Muscle of arm (tissue), 14 donors: ENCODE measurements at places on chromosomes 16 and 17.

- no peak for DNase-seq
Observed at GRCh38 chr17:46962374-46962790, 16.7 kb downstream of the RPRML start.

DNA sequence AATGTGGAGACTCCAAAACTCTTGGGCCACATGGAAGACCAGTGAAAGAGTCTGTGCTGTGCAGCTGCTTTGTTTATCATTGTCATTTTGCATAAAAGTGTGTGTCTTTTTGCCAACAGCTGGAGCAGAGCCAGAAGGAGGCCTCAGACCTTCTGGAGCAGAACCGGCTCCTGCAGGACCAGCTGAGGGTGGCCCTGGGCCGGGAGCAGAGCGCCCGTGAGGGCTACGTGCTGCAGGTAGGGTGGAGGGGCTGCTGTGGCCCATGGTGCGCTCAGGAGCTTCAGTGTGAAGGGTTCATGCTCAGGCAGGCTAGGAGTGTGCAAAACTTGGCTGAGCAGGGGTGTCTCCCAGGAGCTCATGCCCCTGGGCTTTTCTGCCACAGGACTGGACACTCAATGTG is 45.0 kb downstream of the PLD6 start:
- no peak for DNase-seq

DNA sequence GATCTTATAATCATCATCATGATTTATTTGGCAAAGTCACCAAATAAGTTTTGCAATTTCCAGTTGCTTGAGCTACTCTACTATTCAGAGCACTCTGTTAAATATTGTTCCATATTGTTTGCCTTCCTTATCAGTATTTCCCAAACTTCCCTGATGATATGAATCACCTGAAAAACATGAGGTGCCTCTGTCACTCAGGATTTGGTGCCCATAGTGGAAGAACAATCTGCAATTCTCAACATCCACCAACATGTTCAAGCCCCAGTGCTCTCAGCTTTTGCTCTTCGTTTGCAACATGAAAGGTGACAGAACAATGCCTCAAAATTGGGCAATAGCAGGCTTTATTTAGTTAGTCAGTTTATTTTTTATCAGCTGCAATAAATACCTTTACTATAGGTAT is 28.6 kb upstream of the WSB1 start:
- DNase-seq, result no peak

- DNase-seq, result no peak
Observed at GRCh38 chr16:52050418-52050817, 496.5 kb downstream of the TOX3 start.

- no peak for DNase-seq
Observed at GRCh38 chr17:14015271-14015670, 54.0 kb upstream of the COX10 start.

- no peak for DNase-seq
Observed at GRCh38 chr16:67432506-67432890, 1.6 kb downstream of the HSD11B2 start.

DNA sequence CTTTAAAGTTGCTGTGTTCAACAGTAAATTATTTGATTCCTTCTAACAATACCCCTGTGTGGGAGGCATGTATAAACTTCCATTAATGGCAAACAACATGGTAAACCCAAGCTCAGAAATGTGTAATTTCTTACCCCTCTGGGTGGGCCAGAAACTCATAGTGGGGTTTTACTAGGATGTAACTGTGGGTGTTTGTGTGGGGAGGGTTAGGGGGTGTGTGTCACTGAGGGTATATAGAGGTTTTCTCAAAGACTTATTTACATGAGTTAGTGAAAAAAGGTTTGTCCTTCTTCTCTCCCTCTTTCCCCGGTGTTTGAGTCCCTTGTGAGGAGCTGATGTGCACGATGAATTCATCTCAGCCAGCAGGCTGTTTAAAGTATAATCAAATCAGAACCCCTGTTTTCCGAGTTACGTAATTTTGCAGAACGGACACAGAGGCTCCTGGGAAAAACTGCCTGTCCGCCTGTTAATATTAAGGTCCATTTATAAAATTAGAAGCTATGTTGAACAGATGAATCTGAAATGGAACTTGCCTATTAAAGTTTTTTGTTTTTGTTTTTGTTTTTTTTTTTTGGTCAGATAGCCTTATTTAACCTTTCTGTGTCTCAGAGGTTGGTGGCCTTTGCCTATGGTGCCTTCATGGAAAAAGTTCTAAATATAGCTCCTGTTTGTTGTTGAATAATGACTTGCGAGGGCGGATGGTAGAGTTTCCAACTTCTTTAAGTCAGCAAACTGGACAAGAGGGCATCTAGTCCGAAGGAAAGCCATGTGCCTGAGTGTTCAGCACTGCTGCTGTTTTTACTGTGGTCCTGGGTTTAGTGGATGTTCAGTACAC is 73.3 kb downstream of the MSI2 start:
- no peak for DNase-seq

- DNase-seq, result peak; percentile 80
Observed at GRCh38 chr16:3819746-3820724, 60.5 kb downstream of the CREBBP start.
